Spinal cord (tissue), 10 donors: ENCODE measurements at places on chromosomes 7 and 10. TPM values are rescaled to one million over a fixed set of nuclear protein-coding genes. Genes with fewer than 3 reads are reported as not detected.

IL2RA gene
- total RNA-seq = 0.10 TPM

CALCR gene
- 2.4 TPM for total RNA-seq

CLCN1 gene
- 0.28 TPM for total RNA-seq

HOXA4 gene
- total RNA-seq = 2.5 TPM

NKX2-3 gene
- total RNA-seq = not detected

PRLHR gene
- total RNA-seq = 0.22 TPM

RAPGEF5 gene
- 76.4 TPM for total RNA-seq

PILRB gene
- 9.6 TPM for total RNA-seq

AMZ1 gene
- 2.3 TPM for total RNA-seq

ASZ1 gene
- not detected for total RNA-seq

NT5C3A gene
- total RNA-seq = 28.3 TPM

CNNM1 gene
- total RNA-seq = 1.6 TPM

VGF gene
- total RNA-seq = 7.9 TPM

PILRA gene
- 4.1 TPM for total RNA-seq

DYDC2 gene
- 11.8 TPM for total RNA-seq

LRRTM3 gene
- total RNA-seq = 16.5 TPM

SORCS1 gene
- total RNA-seq = 11.4 TPM

CYP3A7 gene
- total RNA-seq = 1.3 TPM

SEMA3D gene
- 35.7 TPM for total RNA-seq

ZNF727 gene
- total RNA-seq = 0.50 TPM

HABP2 gene
- 0.11 TPM for total RNA-seq

NUTM2E gene
- total RNA-seq = 0.79 TPM

PNLIPRP3 gene
- total RNA-seq = not detected

SPDYE16 gene
- total RNA-seq = not detected

PRR15 gene
- 1.2 TPM for total RNA-seq

DNAH11 gene
- total RNA-seq = 7.5 TPM

FBXO24 gene
- total RNA-seq = 0.40 TPM

ACBD7 gene
- total RNA-seq = 59.7 TPM
